ENCODE measurements at places on chromosomes 5 and 9.
A peak's percentile ranks its signal among the peaks of the same experiment; 100 is the strongest.

DNA sequence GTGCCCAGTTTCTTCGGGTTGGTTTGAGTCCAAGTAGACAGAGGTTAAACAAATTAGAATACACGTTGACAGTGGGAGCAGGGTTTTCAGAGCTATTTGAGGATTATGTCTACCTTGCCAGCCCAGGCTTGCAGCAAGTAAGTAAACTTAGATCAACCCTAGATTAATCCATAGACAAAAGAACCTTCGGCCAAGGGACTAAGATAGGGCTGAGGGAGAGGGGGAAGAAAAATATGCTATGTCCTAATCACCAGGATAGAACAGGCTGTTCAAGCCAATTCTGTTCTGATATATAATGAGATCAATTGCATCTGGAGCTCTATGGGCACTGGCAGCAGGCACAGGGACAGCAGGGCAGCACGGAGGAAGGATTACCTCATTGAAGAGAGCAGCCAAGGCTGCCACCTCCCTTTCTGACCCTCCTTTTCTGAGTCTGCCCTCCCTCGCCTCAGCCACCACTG, 377.7 kb downstream of the PIK3R1 start:
- no peak for DNase-seq

- no peak for DNase-seq
Measured at GRCh38 chr9:9951556-9952160, 661.1 kb downstream of the PTPRD start.

- no peak for DNase-seq
Measured at GRCh38 chr9:134995792-134996120, 78.0 kb upstream of the FCN1 start.

- no peak for DNase-seq
Measured at GRCh38 chr9:125884218-125884595, 137.0 kb downstream of the PBX3 start.

GRCh38 chr9:134670042-134670525, 28.5 kb downstream of the COL5A1 start:
- no peak for DNase-seq

DNA sequence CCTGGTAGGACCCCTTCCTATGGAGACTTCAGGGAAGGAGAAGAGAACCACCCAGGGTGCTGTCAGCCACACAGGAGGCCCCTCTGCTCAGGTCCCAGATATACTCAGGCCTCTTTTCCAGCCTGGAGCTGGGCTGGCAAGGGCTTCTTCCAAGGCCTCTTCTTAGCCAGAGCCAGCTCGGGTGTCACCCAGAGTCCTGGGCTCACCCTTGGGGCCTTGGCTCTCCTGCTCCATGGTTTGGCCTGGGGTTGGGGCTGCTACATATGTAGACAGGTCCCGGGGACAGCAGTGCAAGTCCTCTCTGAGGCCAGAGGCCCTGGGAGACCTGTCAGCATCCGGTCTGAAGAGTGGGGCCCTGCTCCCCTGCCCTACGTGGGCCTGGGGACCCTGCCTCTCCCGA, 22.8 kb downstream of the PAEP start:
- no peak for DNase-seq

DNA sequence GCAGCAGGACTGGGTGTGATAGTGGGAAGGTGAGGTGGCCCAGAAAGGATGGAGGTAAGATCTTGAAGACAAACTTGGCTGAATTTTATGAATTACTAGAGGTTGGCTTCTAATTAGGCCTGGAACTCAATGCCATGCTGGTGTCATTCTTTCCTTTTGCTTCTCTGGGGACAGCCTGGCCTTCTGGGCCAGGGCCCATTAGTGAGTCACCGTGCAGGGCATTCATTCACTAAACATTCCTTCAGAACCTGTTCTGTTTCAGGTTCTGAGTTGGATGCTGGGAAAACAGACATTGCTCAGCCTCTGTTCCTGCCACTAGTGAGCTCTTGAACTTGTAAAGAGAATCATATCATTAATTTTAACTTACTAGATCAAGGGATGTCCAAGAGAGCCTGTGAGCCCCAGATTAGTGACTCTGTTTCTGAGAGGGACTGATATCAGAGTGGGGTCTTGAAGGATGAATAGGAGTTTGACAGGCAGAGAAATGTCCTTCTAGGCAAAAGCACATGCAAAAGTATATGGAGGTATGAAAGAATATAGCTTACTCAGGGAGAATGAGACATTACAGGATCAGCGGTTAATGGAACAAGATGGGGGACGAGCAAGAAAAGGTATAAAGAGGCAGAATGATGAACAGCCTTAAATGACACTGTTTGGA, 66.5 kb downstream of the LHX2 start:
- DNase-seq, result peak; percentile 34

GRCh38 chr9:134957945-134958227, 40.2 kb upstream of the FCN1 start:
- no peak for DNase-seq

GRCh38 chr9:127206666-127207065, 57.9 kb upstream of the GARNL3 start:
- no peak for DNase-seq

- no peak for DNase-seq
Measured at GRCh38 chr5:3417376-3417943, 178.2 kb upstream of the IRX1 start.

GRCh38 chr9:125343518-125344275, 82.1 kb downstream of the GAPVD1 start:
- DNase-seq, result no peak

DNA sequence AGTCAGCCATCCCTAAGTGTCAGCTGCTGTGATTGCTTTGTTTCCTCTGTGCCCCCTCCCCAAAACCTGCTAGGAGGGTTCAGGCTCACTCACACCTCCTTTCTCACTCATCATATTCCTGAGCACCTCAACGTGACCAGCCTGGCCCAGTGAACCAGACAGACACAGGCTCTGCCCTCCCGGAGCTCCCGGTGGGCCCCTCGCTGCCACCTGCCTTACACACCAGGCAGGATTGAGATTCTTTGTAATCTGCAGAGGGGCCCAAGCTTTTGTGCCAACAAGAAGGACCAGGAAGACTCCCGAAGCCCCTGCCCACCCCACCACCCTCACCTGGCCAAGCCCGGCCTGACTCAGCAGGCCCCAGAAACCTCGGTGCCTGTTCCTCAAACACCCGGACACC, 87.8 kb downstream of the NTNG2 start:
- no peak for DNase-seq

GRCh38 chr5:149265068-149265465, 6.6 kb upstream of the AFAP1L1 start:
- DNase-seq, result no peak

DNA sequence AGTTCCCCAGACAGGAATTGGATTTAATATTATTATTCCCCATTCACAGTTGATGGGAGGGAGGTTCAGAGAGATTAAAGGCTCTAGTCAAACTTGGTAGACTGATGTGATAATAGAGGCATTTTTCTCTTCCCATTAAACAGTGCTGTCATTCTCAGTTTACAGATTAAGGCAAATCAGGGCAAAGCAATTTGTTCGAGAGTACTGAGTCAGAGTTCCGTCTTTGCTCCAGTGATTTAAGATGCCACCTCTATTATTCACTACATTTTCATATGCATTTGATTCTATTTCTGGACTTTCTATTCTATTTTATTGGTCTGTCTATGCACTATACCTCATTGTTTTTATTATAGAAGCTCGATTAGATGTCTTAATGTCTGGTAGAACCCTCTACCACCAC, 201.0 kb upstream of the RAI14 start:
- DNase-seq, result no peak

Data from HepG2 (cell line).